Endothelial cell of umbilical vein (primary cell): ENCODE measurements at places on chromosomes 16 and 17.

DNA sequence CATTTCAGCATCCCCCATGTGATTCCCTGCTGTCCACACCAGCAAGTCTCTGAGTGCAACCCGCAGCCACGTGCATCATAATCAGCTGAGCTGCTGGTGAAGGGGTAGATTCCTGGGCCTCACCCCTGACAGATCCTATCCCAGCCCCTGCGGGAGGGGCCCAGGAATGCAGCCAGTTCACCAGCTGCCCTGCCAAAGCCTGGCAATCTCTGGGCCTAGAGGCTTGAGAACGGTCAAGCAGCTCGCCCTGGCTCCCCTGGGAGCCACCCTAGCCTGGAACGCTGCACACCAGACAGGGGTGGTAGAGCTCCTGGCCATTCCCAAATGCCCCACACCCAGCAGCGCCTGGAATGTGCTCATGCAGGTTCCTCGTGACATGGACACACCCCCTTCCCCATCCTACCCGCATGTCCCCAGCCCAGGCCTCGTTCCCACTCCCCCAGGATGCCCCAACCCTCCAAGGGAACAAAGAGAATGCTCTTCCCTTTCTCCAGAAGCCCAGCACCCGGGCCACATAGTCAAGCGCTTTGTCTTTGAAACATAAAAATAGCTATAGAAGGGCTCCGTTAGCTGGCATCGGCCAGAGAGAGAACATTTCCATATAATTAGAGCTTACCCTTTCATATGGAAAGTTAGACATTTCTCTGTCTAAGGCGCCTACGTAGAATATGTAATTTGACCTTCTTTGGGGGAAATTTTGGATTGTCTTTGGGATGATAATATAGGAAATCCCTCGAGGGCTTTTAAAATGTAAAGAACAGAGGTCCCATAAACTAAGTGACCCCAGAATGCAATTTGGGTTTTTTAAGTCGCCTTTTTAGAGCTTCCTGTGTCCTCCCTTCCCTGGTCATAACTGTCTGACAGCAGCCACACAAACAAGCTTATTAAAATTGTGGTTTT is 3.4 kb downstream of the CEP295NL start:
- DNase-seq, result no peak

GRCh38 chr17:9443811-9444210 is 131.8 kb downstream of the STX8 start:
- DNase-seq, result no peak

DNA sequence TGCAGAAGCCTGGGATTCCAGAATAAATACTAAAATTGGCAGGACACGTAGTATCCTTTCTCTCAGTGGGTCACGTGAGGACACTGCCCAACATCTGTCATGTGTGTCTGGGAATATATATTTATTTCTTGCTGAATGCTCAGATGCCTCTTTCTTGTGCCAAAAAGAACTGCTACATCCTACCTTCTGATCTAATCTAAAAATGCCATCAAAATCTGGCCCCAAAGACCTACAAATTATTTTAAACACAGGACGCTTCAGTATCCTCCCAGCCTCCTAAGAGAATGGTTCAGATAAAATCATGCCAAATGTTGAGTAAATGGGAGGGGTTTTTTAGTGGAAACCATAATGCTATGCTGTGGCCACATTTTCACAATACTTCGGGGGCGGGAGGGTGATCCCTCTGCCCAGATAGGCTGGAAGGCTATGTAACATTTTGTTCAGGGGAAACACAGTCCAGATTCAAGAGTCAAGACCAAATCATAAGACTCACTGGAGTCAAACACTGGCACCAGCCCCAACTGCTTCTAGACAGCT is 22.9 kb upstream of the CORO6 start:
- peak; percentile 46 for DNase-seq

- DNase-seq, result peak; percentile 90
Measured at GRCh38 chr16:24748242-24748641, 18.8 kb downstream of the TNRC6A start.

- no peak for DNase-seq
Measured at GRCh38 chr16:51526621-51527020, 375.6 kb upstream of the SALL1 start.

DNA sequence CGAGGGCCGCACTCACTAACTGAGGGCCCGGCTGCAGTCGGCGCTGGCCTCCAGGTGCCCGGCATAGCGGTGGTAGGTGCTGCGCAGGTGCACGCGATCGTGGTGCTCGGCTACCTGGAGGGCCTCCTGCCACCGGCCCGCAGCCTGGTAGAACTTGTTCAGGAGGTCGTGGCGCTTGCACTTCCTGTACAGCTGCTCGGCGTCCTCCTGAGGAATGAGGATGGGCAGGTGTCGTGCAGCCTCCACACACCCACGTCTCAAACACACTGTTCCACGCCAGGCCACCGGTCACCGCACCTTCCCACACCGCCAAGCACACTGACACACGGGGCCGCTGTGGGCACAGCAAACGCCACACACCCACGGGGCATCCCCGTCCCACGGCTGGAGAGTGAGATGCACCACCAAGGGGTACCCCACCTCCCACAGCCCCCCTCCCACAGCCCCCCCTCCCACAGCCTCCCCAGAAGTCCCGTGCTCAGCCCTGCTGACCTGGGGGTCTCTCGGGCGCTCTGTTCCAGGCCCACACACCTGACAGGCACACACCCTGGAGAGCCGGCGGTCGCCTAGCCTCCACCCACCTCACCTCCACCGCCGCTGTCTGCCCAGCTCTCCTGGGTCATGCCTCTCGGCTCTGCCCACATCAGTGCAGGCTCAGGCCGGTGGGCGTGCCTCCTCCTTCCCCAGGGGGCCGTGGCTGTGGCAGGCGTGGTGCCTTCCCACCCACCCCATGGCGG is 7.4 kb upstream of the TMEM204 start:
- DNase-seq, result no peak

- DNase-seq, result no peak
Measured at GRCh38 chr16:14063618-14064581, 7.2 kb upstream of the MRTFB start.

DNA sequence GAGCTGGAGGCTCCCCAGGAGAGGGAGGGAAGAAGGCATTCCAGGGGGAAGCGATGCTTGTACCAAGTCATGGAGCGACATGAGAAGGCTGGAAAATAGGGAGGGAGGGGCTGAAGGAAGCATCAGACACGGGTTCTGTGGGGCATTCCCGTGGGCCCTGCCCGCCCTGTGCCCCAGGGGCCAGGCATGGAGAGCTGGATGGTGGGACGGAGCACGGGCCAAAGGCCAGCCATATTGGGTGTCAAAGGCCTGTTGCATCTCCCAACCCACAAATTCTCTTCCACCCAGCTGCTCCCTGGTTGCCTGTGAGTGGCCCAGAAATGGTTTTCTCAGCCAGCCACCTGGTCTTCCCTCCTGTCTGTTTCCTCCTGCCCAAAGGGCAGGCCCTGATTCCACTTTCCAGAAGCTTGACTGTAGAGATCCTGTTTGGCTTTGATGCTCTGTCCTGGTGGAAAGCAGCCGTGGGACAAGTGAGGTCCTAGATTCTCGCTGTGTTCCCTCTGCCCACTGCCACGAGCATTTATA is 3.2 kb downstream of the CDR2L start:
- DNase-seq, result no peak

DNA sequence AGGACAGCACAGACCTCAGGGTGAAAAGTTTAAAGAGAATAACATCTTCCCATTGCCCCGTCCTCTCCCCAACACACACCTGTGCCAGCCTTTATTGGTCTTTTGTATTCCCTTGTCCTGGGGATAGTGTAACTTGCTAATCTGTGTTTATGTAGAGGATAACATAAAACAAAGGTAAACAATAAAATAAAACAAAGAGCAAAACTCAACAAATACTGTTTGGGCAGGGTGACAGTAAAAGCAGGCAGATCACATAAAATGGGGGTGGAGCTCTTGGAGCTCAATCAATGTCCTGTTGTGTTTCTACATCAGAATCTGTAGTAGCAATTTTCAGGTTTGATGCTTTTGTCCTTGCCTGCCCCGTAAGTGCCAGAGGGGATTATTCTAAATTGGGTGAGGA is 1939.7 kb downstream of the TP53TG3F start:
- DNase-seq, result no peak

DNA sequence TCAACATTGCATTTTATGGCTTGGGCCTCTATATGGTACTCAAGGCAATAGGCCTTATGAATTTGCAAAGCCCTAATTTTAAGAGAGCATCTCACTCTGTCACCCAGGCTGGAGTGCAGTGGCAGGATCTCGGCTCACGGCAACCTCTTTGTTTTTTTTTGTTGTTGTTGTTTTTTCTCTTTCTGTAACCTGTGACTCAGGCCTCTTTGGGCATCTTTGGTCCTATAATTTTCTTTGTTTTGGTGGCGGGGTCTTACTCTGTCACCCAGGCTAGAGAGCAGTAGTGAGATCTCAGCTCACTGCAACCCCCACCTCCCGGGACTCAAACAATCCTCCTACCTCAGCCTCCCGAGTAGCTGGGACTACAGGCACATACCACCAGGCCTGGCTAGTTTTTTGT is 21.8 kb upstream of the HERPUD1 start:
- DNase-seq, result no peak

- DNase-seq, result no peak
Measured at GRCh38 chr17:66448026-66448639, 145.7 kb downstream of the PRKCA start.

- no peak for DNase-seq
Measured at GRCh38 chr17:47989700-47990099, 18.8 kb downstream of the CDK5RAP3 start.

DNA sequence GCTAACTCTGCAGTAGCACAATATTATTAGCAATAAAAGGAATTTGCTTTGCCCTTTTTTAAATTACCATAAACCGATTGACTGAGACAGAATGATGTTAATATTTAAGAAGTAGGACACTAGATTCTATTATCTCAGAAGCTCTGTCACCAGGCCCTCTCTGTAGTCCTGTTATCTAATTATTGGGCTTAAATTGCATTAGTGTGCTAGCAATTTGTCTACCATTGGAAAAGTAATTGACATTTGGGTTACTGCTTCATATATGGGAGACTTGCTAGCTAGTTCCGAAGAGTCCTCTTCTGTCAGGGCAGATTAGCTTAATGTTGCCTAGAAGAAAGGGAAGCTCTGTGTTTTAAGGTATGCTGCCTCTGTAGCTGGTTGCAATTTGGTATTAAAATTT is 1107.3 kb upstream of the EEF2KMT start:
- DNase-seq, result no peak

DNA sequence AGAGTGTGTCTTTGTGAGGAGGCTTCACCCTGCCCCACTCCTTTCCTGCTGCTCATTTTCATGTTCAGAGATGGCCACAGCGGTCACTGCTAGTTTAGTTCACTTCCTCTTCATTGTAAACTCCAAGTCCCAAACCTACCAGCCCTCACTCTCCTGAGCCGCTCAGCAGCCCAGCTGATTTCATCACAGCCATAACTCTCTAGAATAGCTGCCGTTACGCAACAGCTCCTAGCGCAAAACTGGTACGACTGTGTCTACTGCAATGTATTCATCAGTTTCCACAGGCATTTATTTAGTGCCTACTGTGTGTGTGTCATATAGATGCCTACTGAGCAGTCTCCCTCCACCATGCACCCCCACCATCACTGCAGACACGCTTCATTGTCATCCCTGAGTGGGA is 233.5 kb upstream of the RPL38 start:
- DNase-seq, result no peak
